ENCODE measurements at places on chromosomes 3 and 15. TPM values are rescaled to one million over a fixed set of nuclear protein-coding genes. Genes with fewer than 3 reads are reported as not detected.

The CELSR3 gene
- 0.65 TPM for total RNA-seq

DNA sequence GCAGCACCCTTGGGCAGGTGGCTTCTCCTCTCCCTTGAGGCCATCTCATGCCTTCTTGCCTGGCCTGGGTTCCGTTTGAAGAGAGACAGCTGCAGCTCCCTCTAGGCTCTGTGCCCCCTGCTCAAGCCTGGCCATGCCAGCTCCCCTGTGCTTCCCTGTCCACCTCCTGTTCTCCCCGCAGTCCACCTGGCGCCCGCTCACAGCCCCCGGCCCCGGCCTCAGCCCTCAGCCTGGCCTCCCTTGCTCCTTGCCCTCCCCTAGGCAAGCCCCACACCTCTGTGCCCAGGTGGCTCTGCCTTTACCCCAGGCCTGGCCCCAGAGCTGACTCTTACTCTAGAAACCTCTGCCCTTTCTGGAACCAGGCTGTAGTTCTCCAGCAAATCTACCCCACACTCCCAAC, 13.9 kb upstream of the RHO start:
- DNase-seq: no peak

DNA sequence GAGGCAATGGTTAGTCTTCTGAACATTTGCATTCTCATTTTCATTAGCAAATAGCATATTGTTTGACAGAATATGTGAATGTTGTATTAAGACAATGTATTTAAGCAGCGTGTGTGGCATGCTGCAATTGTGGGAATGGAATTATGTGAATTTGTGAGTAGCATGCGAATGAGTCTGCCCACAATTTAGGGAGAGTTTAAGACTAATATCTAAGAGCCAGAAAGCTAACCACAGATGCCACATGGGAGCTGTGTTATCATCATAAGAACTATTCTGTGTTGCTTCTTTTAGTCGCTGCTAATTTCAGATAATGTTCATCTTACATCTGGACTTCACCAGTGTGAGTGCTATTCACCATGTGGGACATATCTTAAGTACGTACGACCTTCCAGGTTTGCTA, 494.5 kb downstream of the RBMS3 start:
- no peak for DNase-seq

The CCDC39 gene
- 0.90 TPM for total RNA-seq

The IGSF11 gene
- total RNA-seq: 0.46 TPM

The TMCO5A gene
- total RNA-seq: not detected
